Mucosa of descending colon (tissue), 3 donors: ENCODE measurements at places on chromosomes 5 and 9.

DNA sequence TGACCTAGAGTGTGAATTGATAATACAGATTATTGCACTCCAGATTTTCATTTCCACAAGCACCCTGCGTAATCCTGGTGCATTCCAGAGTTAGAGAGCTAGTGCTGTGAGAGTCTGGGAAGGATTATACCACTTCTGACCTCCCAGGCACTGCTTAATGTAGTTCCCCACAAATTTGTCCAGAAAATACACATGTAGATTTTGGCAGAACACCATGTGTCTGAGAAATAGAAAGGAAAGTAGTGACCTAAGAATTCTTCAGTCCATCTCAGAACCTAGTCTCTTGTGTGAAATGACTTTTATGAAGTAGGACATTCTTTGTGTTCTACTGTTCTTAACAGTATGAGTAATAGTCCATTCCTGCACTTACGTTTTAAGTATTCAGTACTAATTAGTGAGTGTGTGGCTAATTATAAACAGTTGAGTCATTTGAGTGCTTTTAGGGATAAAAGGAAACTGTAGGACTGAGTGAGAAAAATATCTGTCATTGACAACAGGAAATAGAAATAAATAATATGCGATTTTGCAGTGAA, 27.8 kb upstream of the PTPDC1 start:
- no peak for DNase-seq

- DNase-seq, result no peak
These were observed 45.1 kb upstream of the TRIO start for GRCh38 chr5:14097998-14098471.

DNA sequence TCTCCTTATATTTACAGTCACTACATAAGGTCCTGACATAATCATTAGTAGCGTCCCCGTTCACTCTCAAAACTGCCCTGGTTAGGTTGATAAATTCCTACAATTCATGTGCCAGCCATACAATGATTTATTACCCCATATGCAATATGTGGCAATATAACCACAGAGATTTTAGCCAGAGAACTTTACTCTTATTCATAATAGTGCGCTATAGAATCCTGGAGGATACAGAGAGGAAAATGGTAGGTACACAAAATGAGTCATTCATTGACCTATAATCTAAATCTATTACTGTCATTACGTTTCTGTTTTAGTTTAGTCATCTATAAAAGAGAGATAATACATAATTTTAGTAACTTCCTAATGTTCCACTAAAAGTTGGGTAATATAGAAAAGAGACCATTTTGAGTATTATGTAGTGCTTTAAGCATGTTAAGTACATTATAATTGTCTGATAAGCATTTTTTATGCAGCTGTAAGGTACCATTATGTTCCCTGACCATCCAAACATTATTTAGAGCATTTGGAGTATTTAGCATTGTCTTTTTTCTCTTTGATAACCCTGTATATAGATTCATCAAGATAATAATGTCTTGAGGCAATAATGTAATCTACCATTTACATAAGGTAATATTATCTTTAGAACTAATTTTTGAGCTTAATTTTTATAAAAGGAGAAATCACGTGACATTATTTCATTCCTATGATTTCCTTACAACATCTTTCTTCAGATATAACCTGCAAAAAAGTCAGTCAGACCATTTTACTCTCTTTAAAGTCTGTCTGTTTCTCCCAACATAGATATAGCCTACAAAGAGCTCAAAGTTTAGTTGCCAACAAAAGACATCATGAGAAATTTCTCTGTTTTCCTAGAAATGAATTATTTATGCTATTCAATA, 655.5 kb upstream of the ZNF608 start:
- DNase-seq, result no peak

- no peak for DNase-seq
These were observed 38.2 kb downstream of the SLC9A3 start for GRCh38 chr5:485946-486491.

GRCh38 chr9:129282731-129283211, 104.7 kb upstream of the IER5L start:
- no peak for DNase-seq
